ENCODE measurements at places on chromosomes 5 and 9. TPM values are rescaled to one million over a fixed set of nuclear protein-coding genes. Genes with fewer than 3 reads are reported as not detected.

DNA sequence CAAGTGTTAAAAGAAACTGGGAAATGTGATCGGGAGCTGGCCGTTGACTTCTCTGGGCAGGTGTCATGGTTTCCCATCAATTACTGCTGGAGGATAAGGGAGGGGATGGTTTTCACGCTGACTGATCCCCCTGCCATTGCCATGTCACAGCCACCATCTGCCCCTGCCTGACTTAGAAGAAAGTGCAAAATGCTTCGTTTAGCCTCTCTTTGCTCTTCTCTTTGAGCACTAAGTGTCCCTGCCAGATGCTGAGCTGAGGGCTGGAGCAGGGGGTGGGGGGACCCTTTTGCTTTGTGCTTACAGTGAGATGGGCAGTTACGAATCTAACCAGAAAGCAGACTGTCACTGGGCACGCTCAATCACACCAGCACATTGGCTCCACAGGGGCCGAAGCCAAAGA lies 138.4 kb upstream of the ALDH1B1 start:
- DNase-seq: peak; percentile 60

MYOZ3 gene
- 0.27 TPM for total RNA-seq

DNA sequence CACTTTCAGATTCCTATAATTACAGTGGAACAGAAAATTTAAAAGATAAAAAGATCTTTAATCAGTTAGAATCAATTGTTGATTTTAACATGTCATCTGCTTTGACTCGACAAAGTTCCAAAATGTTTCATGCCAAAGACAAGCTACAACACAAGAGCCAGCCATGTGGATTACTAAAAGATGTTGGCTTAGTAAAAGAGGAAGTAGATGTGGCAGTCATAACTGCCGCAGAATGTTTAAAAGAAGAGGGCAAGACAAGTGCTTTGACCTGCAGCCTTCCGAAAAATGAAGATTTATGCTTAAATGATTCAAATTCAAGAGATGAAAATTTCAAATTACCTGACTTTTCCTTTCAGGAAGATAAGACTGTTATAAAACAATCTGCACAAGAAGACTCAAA lies 29.5 kb downstream of the ZFYVE16 start:
- no peak for DNase-seq

DNA sequence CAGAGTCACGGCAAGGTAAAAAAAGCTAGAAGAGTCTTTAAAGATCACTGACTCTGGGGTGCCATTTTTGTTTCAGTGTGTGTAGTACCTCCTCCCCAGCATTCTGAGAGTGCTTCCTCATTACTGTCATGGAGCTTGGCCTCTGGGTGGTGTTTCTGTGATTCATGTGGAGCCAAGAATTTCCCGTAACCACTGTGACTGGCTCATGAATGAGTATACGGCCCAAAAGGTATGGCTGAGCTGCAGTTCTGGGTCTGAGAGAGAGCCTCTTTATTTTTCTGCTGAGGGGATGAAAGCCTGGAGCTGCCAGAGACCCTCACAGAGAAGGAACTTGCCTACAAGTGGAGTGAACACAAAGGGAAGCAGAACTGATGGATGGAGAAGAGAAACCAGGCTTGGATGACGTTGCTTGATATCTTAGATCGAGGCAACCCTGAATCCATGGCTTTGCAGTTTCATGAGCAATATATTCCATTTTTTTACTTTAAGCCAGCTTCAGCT lies 85.6 kb downstream of the PTTG1 start:
- no peak for DNase-seq

Measured in osteocyte (in vitro differentiated cells).